ENCODE measurements at places on chromosomes 3 and 15. TPM values are rescaled to one million over a fixed set of nuclear protein-coding genes. Genes with fewer than 3 reads are reported as not detected.

DNA sequence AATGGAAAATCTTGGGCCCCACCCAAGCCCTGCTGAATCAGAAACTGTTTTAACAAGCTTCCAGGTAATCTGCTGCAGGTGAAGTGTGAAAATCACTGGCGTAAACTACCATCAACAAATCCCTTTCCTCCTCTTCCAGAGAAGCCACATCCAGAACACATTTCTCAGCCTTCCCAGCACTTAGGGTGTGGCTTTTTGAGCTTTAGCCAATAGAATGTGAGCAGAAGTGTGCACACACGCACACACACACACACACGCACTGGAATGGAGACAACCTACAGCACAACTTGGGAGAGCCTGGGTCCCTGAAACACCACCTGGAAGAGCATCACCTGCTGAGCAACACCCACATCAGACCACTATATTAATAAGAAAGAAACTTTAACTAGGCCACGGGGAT lies 98.6 kb downstream of the OSBPL10 start:
- no peaks in the 10 kb centered on the region for H3K4me1 ChIP-seq
- H3K4me3 ChIP-seq = no peak overlapping the region
- H3K36me3 ChIP-seq = no peaks in the 10 kb centered on the region
- no peaks in the 10 kb centered on the region for H3K27me3 ChIP-seq
- no peak overlapping the region for H3K27ac ChIP-seq

DNA sequence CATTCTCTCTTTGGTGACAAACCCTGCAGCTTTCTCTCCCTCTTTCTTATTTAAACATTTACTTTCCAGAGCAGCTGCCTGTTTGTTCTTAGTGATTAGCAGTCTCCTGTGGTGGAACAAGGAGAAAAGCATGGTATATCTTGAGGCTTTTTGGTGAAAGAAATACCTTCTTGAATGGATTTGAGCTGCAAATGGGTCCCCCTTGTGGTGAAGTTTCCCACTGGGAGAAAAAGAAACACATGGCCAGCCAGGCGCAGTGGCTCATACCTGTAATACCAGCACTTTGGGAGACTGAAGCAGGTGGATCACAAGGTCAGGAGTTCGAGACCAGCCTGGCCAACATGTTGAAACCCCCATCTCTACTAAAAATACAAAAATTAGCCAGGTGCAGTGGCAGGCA lies 48.3 kb upstream of the ACP3 start:
- H3K4me1 ChIP-seq = no peaks in the 10 kb centered on the region
- H3K27ac ChIP-seq = no peak overlapping the region
- H3K36me3 ChIP-seq = no peaks in the 10 kb centered on the region
- DNase-seq = no peak
- peaks cover 10% of the 10 kb centered on the region for H3K27me3 ChIP-seq

GP5 gene
- 2.3 TPM for total RNA-seq

GRCh38 chr3:58018892-58019742 lies 10.9 kb downstream of the FLNB start:
- peaks cover 12% of the 10 kb centered on the region for H3K4me1 ChIP-seq
- no peaks in the 10 kb centered on the region for H3K36me3 ChIP-seq
- H3K27ac ChIP-seq = no peak overlapping the region
- H3K4me3 ChIP-seq = no peak overlapping the region
- no peak for DNase-seq

DNA sequence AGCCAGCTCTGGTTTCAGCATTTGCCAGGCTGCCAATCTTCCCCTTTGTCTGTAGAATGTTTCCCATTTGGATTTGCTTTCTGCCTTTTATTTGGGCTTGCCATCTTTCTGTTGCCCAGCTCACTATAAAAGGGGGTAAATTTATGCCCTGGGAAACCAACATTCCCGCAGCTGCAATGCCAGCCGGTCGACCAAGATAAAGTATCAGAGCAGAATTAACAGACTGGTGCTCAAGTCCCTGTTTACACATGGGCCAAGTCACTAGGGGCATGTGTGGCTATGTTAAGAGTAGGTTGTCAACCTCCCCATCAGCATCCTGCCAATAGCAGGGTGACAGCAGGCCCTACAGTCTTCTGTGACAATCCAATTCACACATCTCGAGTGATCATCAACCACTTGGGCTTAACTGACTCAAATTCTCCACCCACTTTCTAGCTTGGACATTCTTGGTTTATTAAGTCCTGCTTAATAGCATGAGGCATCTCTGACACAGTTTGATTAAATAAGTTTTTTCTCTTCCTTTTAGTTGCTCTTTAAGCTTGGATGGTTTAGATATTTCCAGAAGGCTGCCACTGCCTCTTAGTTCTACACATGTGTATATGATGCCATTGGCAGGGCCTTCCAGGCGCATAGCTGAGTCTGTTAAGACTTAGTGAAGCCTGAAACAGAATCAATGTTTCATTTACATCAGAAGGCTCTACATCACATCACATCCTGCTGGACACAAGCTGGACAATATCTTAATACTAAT lies 24.1 kb upstream of the VEPH1 start:
- peaks cover 8% of the 10 kb centered on the region for H3K27me3 ChIP-seq
- no peak for DNase-seq
- H3K4me1 ChIP-seq = no peaks in the 10 kb centered on the region
- no peak overlapping the region for H3K27ac ChIP-seq
- H3K36me3 ChIP-seq = no peaks in the 10 kb centered on the region

- H3K27ac ChIP-seq = no peak overlapping the region
- no peaks in the 10 kb centered on the region for H3K36me3 ChIP-seq
- H3K4me1 ChIP-seq = no peaks in the 10 kb centered on the region
- DNase-seq = no peak
- H3K4me3 ChIP-seq = no peak overlapping the region
Measured at GRCh38 chr15:31887246-31887645, 143.1 kb upstream of the CHRNA7 start.

C3orf85 gene
- total RNA-seq = not detected

- H3K36me3 ChIP-seq = no peaks in the 10 kb centered on the region
- H3K4me1 ChIP-seq = no peaks in the 10 kb centered on the region
- H3K27me3 ChIP-seq = no peaks in the 10 kb centered on the region
- DNase-seq = no peak
- H3K27ac ChIP-seq = no peak overlapping the region
Measured at GRCh38 chr3:169289273-169289672, 374.2 kb downstream of the MECOM start.

DNA sequence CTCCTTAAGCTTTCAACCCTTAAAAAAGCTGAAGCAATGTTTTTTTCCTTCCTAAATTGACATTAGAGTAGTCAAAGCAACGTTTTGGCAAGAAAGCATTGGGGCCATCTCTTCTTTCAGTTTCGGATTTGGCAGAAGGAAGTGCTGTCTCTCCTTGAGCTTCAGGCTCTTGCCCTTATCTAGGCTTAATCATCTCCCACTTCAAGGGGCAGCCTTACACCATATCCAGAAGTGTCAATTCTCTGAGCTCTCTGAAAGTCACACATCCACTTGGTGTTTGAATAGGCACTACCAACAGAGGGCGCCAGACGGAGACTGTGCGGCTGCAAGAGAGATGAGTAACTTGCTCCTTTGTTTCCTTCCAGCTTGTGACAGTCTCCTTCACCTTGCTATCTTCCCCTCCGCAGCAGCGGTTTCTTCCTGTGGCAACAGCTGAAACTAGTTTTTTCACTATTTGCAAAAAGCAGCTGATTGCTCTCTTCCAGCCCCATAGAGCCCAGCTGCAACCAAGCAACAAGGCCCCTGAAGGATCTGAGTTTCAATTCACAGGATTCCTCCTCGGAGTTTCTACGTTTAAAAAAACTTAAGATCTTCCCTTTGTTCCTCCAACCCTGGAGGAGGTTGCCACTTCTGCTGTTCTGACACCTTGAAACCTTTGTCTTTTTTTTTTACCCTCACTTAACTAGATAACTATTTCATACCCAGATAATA lies 147.0 kb upstream of the SLCO3A1 start:
- peak overlapping the region; percentile 90 for H3K27ac ChIP-seq
- H3K27me3 ChIP-seq = peaks cover 17% of the 10 kb centered on the region
- no peaks in the 10 kb centered on the region for H3K36me3 ChIP-seq
- peaks cover 33% of the 10 kb centered on the region for H3K4me1 ChIP-seq

DNA sequence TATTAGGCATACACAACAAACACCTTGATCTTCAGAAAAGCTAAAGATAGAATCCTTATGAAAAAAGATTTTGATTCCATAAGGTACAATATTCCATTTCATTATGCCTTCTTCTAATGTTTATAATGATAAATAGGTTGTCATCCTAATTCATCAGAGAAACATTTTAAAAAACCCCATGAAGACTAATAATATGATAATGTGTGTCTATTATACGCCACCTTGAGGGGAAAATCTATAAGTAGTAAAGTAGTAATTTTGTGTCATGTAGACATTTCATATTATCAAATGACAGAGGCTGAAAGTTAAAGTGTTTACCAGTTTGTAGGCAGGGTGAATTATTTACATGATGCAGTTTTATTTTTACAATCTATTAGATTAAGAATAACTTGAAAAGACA lies 524.3 kb downstream of the GBE1 start:
- no peak for DNase-seq
- no peak overlapping the region for H3K4me3 ChIP-seq
- H3K27ac ChIP-seq = no peak overlapping the region
- no peaks in the 10 kb centered on the region for H3K27me3 ChIP-seq
- no peaks in the 10 kb centered on the region for H3K4me1 ChIP-seq

CFAP100 gene
- not detected for total RNA-seq

ITIH1 gene
- total RNA-seq = not detected

Measured in activated naive CD8-positive, alpha-beta T cell treated with anti-CD3 and anti-CD28 coated beads, Interleukin-2, amount 10 ng/mL, durations not matched to agents 7 days and 5 days (primary cell).